ENCODE measurements at places on chromosomes 11 and 22.

DNA sequence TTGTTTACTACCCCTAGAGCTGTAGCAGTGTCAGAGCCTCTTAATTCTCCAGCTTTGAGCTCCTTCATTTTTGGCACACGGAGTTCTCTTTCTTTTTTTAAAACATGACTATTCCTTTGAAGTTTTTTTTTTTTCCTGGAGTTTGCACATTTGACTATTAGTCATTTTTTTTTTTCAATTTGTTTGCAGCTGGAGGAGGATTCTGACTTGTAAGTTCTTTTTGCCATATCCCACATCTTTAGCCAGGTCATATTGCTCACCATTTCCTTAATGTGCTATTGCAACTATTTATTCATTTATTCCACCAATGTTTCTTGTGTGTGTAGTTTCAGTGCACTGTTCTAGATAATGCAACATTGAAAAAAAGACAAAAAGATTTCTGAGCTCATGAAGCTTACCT, 166.3 kb upstream of the ARHGAP20 start:
- DNase-seq = no peak

DNA sequence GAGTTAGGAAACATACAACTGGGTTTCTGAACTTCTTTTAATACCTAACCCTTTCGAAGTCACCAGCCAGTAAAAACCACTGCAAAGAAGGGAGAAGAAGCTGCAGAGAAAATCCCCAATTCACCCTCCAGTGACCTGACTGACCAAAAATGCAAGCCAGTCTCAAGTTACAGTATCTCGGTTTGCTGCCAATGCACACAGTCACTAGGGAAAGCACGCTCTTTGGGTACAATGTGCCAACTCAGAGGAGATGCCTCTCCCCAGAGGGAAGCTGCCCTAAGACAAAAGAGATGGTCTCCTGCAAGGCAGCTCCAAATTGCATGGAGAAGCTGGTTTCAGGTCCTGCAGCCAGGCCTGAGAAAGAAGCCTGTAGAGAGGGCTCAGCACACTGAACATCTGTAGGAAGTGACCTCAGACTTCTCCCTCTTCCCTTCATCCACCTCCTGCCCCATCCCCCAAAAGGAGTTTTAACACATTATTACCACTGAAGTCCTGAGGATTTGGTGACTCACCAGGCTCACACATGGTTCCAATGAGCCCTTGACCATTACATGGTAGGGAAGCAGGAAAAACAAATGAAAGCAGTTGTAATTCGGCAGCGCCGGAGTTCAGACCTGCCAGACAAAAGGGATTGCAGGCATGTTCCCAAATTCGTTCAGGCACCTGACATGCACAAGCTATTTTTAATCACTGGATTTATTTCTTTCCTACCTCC, 90.1 kb downstream of the ETS1 start:
- peak; percentile 54 for DNase-seq

DNA sequence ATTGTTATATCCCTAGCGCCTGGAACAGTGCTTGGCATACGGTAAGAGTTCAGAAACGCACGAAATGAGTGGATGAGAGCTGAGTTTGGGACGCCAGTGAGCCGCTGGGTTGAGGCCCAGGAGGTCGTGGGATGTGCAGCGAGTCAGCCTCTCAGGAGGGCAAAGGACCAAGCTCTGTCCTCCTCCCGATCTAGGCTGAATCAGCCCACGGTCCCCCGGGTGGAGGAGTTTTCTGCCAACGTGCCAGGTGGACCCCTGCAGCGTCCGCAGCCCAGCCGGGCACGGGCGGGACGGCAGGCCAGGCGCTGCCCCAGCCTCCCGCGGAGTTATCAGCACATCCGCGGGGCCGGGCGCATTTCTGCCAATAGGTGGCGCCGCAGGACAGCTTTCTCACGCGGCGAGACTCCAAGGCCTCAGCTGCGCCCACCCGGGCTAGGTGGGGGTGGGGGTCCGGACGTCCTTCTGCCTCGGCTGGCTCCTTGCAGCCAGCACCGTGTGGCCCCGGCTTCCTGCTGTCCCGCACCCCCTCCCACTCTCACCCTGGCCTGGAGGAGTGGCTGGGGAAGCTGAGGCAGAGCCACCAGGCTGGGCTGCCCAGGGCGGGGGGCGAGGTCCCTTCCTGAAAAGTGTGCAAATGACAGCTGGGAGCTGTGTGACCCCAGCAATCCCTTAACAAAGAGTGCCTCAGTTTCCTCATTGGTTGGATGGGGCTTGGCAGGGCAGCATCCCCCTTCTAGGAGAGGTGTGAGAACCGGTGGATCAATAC, 2.2 kb upstream of the RPS19BP1 start:
- DNase-seq = peak; percentile 92

DNA sequence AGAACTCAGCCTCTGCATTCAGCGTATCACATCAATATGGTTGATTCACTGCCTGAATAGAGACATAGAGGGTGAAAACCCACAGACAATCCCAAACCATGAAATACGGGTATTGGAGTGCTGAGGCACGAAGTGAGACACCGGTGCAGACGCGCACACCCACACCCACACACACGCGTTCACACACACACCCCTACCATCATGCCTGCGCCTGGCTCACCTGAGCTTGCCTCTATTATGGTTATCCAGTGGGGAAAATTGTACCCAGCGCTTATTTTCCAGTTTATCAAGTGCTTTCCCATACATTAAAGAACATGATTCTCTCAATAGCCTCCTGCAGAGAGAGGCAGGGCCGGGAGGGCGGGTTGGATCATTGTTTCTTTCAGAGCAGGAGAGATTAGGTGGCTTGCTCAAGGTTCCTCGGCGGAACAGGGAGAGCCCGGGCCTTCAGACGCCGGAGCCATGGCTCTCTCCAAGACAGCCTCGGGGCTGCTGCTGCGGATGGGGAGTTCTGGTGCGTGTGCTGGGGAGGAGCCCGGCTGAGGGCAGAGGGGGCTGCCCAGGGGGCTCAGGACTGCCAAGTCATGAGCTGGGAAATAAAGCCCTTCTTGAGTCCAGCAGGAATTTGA, 78.9 kb upstream of the THY1 start:
- DNase-seq = no peak

- DNase-seq = no peak
These were observed 56.9 kb upstream of the TOP3B start for GRCh38 chr22:22039286-22040074.

DNA sequence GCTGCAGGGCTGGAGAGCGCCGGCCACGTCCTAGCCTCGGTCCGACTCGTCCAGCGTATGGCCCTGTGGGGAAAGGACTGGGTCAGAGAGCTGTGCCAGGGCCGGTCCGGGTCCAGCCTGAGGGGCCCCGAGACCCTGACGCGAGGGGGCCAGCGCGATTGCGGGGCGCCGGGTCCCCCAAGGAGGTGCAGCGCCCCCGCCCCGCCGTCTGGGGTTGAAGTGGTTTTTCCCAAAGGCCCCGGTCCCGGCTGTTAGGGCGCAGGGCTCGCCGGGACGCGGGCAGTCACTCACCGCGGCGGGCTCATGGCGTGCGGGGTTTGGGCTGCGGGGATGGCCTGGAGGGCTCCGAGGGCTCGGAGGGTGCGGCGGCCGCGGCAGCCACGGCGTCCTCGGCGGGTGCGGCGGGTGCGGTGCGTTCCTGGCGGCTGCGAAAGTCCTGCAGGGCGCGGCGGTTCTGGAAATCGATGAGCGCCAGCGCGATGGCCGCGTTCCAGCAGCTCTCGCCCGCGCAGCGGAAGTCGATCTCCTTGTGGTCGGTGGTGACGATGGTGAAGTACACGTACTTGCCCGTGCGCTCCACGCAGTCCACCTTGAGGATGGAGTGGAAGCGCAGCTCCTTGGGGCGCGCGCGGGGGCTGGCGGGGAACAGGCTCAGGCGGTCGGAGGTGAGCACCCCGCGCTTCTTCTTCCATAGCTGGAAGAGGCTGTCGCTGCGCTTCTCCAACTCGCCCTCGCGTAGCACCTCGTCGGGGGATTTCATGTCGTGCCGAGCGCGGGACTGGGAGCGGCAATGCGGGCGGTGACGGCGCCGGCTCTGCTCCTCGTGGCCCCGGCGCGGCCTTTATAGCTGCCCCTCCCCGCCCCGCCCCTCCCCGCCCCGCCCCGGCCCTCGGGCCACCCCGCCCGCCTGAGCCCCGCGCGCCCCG, at the start of gene PHLDA2:
Gene PHLDA2, minus strand, starts transcription at position 816 of the 926 bp plus-strand sequence. Its CDS starts 56 bp downstream, at position 760.
- peak; percentile 73 for DNase-seq

DNA sequence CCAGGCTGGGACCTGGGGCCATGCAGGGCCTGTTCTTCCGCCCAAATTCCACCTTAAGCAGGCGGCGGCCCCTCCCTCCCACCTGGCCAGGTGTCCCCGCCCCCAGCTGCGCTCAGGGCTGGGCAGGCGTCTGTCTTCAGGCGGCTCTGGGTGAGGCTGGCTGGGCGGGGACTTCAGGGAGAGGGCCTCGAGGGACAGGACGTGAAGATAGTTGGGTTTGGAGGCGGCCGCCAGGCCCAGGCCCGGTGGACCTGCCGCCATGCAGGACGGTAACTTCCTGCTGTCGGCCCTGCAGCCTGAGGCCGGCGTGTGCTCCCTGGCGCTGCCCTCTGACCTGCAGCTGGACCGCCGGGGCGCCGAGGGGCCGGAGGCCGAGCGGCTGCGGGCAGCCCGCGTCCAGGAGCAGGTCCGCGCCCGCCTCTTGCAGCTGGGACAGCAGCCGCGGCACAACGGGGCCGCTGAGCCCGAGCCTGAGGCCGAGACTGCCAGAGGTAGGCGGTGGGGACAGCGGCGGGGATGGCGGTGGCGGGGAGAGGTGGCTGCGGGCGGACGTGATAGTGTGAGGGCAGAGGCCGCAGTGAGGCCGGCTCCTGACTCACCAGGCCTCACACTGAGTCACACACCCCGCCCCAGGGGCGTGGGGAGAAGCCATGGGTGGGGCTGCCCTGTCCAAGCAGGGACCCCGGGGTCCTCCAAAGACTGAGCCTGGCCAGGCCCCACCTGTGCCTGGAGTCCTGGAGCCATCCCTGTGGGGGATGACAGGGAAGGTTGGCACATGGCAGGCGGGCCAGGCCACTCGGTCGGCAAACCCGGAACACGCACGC, at the start of gene PKP3:
Gene PKP3, plus strand, starts transcription at position 176 of the 824 bp plus-strand sequence. Its CDS starts 84 bp downstream, at position 260.
- DNase-seq = no peak

DNA sequence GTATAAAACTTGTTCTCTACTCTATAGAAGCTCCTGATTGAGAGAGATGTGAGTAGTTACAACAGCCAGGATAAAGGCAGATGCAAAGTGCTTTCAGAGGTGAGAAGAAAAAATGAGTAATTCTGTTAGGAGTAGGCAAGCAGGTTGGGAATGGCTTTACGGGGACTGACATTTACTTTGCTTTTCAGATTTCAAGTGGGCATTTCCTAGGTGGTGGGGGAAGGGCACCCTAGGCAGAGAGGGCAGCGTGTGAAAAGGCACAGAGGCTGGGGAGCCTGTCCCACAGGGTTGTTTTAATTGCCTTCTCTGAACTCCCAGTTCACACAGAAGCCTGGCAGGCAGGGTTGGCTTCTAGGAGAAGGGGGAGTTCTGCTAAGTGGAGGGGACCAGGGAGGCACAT, 106.5 kb downstream of the NAV2 start:
- DNase-seq = no peak

DNA sequence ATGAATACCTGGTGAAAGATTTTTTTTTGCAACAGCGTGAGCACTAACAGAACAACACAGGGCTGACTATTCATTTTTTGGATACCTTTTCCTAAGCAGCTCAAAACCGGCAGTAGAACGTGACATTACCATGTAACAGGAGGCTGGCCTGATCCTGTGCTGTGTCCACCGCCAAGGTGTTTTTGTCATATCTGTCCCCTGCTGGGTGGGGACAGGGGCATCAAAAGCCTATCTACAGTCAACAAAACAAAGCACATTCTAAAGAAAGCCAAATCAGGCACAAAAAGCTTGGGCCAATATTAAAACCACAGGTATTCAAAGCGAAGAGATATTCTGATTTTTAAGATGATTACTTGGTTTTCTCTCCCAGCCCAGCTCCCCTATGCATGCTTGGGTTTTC, 151.2 kb downstream of the LRRC4C start:
- DNase-seq = no peak

- DNase-seq = no peak
These were observed 1.4 kb upstream of the MUC2 start for GRCh38 chr11:1073261-1073724.

DNA sequence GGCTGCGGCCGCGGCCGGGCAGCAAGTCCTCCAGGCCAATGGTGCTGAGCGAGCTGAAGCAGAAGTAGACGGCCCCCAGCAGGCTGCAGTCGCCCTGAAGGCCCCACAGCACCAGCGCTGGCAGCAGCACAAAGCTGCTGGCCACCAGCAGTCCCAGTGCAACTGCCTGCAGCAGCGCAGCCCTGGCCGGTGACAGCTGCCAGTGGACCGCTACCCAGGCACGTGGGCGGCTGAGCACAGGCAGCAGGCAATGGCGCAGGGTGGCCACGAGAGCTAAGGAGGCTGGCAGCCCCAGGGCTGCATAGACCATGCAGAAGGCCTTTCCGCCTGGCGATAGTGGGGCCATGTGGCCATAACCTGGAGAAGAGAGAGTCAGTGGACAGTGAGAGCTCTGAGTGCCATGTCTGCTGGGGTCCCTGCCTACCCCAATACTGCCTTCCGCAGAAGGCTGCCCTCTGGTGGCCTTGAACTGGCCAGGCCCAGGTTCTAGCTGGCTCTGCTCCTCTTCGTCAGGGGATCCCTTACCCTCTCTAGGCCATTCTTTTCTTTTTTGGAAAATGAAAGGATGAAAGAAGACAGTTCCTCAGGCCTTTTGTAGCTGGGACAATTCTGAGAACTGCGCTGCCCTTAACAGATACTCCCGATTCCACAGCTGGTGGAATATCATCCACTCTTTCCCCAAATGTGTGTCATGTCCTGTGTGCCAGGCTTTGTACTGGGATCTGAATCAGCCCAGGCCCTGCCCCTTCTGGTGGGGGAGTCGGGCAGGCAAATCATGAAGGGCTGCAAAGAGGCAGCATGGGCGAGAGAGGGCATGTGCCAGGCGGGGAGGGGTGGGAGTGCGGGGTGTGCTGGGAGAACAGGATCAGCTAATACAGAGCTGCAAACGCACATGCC, 1.8 kb downstream of the KCNK7 start:
- DNase-seq = peak; percentile 56

DNA sequence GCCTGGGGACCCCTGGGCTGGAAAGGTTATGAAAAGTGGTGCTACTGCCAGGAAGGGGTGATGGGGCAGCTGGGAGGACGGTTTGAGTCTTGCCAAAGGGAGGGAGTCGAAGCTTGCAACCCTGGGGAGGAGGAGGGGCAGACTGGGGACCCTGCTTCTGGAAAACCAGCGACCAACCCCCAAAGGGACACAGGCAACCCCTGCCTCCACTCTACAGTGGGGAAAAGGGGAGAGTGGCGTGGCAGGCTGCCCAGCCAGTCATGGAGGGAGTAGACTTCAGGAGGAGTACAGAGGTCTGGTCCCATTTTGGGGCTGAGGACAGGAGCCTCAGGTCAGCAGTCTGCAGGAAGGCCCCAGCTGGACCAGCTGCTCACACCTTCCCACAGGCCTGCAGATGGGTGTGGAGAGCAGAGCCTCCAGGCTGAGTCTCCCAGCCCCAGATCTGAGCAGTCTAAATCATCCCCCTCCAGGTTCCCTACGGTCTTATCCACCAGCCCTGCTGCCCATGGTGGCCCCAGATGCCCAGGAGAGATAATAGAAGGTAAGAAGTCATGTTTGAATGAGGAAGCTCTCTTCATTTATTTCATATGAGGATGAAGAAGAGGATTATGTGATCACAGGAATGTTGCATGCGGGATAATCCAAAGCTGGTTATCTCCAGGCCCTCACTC, 3.3 kb downstream of the DDT start:
- no peak for DNase-seq

Measured in activated T-cell treated with anti-CD3 and anti-CD28 coated beads, Interleukin-2, amount 50 U/mL, for 48 hours (primary cell).